SK-N-MC (cell line): ENCODE measurements at places on chromosomes 12 and 14.

DNA sequence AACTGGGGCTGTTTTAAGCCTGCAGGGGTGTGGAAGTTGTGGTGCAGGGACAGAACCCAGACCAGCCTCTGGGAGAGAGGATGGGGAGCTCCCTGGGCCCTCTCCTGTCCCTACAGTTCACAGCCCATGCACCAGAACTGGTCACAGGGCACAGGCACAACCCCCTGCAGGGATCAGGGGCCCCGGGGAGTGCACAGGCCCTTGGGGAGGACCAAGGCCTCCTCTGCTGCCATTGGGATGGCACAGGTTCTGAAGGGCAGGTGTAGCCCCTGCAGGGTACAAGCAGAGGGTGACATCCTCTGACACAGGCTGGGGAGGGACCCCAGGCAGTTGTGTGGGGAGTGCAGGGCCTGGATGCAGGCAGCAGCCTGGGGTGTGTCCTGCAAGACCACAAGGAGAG is 66.4 kb upstream of the SFSWAP start:
- no peak for DNase-seq

DNA sequence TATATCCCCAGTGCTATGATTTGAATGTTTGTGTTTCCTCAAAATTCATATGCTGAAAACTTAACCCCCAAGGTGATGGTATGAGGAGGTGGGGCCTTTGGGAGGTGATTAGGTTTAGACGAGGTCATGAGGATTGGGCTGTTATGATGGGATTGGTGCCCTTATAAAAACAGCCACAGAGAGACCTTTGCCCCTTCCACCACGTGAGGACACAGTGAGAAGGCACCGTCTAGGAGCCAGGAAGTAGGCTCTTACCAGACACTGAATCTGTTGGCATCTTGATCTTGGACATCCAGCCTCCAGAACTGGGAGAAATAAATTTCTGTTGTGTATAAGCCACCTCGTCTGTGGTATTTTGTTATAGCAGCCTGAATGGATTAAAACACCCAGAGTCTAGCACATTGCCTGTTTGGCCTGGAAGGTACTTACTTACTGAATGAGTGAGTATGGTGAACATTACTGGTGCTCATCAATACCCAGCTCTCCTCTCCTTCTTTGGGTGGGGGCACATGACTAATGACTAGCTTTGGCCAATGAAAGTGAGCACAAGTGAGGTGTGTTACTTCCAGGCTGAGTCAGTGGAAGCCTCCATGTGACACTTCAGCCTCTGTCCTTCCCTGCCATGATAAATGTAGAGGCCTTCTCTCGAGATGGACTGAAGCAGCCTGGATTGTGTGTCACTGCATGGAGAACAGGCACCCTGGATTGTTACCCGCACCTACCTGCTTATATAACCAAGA is 72.4 kb upstream of the CHST11 start:
- DNase-seq, result no peak

GRCh38 chr14:103574707-103575285 is 12.0 kb downstream of the COA8 start:
- DNase-seq, result no peak

DNA sequence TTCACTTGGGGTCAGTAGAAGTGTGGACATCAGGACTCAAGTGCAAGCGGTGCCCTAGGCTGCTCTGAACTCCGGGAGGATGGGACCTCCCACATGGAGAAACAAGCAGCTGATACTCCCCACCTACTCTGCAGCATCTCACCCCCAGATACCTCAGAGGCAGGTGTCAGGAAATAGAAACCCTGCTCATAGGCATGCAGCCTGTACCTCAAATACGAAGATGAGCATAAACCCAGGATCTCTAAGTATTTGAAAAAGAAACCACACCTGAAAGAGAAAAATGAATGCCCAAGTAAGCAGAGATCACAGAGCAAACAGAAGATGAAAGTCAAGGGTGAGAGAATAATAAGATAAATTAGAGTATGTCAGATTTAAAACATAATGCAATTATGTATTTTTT is 75.6 kb upstream of the WSCD2 start:
- DNase-seq, result no peak

DNA sequence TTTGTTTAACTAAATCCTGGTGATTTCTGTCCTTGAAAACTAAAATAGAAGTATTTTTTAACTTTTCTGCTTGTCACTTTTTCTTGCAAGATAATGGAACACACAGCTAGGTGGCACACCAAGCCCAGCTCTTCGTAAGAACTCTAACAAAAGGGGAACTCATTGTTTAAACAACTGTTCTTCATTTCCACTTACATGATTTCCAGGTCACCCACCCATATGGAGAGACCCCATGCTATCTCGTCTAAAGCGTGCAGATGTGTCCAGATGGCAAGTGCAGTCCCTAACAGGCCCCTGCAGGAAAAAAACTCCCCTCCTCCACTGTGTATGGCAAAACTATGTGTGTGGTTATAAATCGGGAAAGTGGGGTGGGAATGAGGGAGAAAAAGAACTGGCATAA is 43.3 kb upstream of the NT5DC3 start:
- DNase-seq, result peak; percentile 10

DNA sequence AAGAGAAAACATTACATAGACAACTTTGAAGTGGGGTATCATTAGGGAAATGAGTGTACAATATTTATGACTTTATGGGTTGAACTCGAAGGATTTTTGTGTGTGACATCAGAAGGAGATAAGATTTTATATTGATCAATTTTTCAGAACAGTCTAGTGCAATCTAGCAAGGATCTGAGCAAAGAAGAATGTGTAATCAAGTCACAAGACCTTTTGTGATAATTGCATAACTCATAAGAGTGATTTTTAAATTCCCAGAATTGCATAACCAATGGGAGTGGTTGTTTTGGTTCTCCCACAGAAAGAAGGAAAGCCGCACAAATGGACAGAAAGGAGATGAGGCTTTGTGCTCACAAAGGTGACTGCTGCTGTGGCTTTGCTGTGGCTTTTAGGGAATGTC is 441.8 kb upstream of the FLRT2 start:
- no peak for DNase-seq

GRCh38 chr12:108029051-108029835 is 99.8 kb upstream of the WSCD2 start:
- no peak for DNase-seq

- DNase-seq, result no peak
Measured at GRCh38 chr14:56821805-56822610, 11.7 kb upstream of the OTX2 start.

GRCh38 chr12:9634969-9635754 is 27.4 kb upstream of the KLRB1 start:
- DNase-seq, result no peak

GRCh38 chr12:26870491-26871419 is 37.8 kb upstream of the ITPR2 start:
- DNase-seq, result no peak

GRCh38 chr12:57782243-57782607 is 362 bp upstream of the TSFM start:
- no peak for DNase-seq

- no peak for DNase-seq
Measured at GRCh38 chr12:56661979-56662638, 16.3 kb upstream of the ATP5F1B start.

GRCh38 chr12:125092872-125093680 is 27.8 kb downstream of the AACS start:
- DNase-seq, result no peak

DNA sequence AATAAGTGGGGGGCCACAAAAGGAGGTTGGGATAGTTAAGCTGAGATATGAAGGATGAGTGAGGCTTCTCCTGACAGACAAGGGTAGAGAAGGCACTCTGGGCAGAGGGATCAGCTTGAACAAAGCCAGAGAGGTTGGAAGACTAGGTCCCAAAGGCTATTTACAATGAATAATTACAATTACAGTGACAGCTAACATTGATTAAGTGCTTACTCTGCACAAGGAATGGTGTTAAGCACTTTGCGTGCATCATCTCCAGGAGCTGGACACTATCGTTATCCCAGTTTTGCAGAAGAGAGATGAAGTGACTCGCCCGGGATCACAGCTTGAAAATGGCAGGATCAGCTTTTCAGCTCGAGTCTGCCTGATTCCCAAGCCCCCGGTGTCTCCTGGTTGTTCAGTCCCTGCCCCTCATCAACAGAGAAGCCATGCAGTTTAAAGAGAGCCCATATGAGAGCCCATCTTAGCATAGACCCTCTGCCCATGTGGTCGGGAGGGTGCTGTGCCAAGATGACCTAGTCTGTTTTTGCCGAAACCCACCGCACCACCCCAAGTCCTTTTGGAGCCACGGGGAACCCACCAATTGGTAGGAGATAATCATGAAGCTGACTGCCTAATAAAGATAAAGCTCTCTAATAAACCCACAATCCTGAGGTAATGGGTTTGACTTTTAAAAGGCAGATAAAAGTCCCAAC is 89.9 kb upstream of the HSPB8 start:
- no peak for DNase-seq

DNA sequence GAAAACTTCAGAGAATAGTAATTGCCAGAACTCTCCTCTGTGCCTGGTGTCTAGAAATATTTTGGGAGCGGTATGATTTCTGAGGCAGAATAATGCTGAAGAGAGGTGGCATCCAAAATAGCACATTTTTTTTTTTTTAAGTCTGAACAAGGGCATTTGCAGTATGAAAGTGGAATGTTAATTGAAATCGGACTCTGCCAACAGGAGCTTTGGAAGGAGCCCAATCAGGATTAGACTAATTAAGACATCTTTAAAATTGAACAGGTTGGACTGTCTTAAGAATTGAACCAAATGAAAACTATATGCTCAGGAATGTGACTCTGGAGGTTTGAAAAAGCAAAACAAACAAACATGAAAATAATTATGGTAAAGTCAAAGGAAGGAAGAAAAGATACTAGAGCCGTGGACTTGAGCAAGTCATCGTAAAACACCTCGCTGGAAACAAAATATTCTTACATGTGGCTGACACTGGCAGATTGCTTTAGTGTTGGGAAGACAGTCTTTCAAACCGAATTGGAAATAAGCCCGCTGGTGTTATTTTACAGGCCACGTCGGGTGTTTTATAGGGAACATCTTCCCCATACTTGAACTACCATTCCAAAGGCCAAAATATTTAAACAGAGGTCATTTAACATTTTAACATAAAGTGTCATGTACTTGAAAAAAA is 436.3 kb downstream of the VRK1 start:
- DNase-seq, result no peak

DNA sequence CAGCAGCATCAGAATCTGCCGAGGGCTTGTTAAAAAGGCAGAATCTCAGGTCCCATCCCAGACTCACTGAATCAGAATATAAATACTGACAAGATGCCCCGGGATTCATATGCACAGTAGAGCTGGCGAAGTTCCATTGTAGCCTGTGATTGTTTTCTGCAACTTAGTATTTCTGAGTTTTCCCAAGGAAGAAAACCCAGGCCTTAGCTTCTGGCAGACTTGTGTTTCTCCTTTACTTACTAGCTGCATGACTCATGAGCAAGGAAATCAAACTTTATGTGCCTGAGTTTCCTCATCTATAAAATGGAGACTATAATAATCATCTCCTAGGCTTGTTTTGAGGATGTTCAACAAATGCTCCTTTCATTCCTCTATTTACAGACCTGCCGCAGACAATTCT is 278.5 kb upstream of the PLEKHG7 start:
- DNase-seq, result no peak

DNA sequence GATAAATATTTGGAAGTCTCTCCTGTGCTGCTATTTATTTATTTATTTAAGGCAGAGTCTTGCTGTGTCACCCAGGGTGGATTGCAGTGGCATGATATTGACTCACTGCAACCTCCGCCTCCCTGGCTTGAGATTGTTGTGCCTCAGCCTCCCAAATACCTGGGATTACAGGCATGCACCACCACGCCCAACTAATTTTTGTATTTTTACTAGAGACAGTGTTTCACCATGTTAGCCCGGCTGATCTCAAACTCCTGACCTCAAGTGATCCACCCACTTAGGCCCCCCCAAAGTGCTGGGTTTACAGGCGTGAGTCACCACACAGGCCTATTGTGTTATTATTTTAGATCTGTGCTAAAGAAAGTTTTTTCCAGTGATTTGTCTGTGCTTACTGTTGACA is 225.2 kb downstream of the CCER1 start:
- DNase-seq, result no peak

- peak; percentile 91 for DNase-seq
Measured at GRCh38 chr12:89959179-89959578, 250.5 kb upstream of the ATP2B1 start.

GRCh38 chr12:12263909-12264308 is 2.9 kb downstream of the LRP6 start:
- no peak for DNase-seq

GRCh38 chr14:99592933-99593753 is 10.9 kb downstream of the CCDC85C start:
- DNase-seq, result no peak

- DNase-seq, result no peak
Measured at GRCh38 chr14:101031186-101031585, 127.7 kb upstream of the RTL1 start.

- no peak for DNase-seq
Measured at GRCh38 chr12:8637666-8638065, 25.0 kb downstream of the MFAP5 start.

DNA sequence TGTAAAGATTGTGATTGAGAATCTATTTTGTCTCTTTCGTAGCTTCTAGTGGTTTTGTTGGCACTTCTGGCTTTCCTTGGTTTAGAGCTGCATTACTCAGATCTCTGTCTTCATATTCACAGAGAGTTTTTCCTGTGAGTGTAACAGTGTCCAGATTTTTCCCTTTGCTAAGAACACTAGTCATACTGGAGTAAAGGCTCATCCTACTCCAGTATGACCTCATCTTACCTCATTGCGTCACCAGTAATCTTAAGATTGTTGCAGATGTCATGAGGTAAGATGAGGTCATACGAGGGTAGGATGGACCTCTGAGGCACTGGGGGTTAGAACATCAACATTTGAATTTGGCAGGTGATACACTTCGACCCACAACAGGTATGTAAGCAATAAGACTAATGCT is 461.2 kb downstream of the FLRT2 start:
- DNase-seq, result no peak

DNA sequence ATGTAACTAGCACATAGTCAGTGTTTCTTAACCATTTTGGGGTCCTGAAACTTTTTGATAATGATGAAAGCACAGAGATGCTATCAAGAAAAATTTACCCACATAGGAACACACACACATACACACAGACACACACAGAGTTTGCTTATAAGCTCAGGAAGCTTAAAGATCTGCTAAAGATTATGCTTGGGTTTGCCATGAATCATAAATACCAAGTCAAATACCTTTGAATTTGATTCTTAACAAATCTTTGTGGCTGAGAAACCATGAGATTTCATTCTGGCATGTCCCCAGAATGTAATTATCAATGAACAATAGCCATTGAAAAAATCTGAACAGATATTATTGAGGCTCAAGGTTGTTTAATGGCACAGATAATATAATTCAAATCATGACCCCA is 89.2 kb downstream of the NTS start:
- DNase-seq, result no peak
